Activated naive CD4-positive, alpha-beta T cell treated with Interleukin-2 at 50 U/mL for 16 hours (primary cell): ENCODE measurements at places on chromosomes 11 and 22.

DNA sequence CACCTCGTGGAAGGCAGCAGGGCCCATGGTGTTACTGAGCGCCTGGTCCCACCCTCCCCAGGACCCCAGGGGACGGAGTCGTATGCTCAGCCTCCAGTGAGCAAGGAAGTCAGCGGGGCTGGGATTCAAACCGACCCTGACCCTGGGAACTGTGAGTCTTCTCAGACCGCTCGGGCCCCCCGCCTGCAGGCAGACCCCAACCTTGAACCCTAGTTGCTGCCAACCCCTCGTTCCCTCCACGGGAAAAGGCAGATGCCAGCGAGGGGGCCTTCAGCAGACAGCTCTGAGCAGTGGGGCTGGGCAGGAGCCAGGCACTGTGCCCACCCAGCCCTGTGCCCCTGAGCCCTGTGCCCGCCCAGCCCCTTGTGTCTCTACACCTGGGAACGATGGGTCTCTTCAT, 6.4 kb downstream of the SLC16A8 start:
- no peak for DNase-seq

GRCh38 chr11:396948-397548, 3.0 kb downstream of the PKP3 start:
- peak; percentile 55 for DNase-seq

GRCh38 chr11:134052988-134053945, 15.6 kb upstream of the JAM3 start:
- DNase-seq: no peak

GRCh38 chr22:40030758-40031095, 36.0 kb downstream of the FAM83F start:
- DNase-seq: no peak

DNA sequence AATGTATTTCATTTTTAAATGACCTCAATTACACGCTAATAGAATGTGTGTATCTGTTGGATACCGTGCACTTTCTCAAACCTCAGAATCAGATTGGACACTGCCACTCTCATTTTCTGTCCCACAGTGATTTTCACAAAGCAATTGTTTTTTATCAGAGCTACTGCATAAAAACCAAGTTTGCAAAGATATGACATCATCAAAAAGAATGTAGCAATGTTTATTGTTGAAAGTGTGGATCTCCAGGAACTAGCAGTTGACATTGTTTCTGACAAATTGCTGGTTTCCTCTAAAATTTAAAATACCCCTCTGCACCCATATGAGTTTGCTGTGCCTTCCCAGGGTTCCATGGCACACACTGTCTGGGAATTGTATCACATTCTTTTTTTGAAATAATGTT, 362.7 kb upstream of the DDI1 start:
- no peak for DNase-seq

GRCh38 chr11:128734103-128734831, 40.4 kb downstream of the FLI1 start:
- DNase-seq: peak; percentile 25

DNA sequence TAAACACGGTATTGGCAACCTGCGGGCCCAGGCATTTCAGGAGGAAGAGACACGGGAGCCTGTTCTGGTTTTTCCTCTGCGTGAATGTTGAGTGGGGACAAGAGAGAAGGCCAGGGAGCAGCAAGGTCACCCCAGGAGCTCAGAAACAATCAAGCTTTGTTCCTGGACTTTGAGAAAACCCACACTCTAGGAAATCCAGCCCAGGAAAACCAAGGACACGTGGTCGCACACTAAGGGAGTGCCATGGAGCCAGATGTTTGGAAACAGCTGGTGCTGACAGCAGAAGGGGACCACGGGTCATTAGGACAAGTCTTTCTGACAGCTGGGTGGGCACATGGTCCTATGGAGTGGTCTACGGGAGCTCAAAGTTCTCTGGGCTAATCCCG, 44.1 kb downstream of the MYH9 start:
- DNase-seq: no peak

DNA sequence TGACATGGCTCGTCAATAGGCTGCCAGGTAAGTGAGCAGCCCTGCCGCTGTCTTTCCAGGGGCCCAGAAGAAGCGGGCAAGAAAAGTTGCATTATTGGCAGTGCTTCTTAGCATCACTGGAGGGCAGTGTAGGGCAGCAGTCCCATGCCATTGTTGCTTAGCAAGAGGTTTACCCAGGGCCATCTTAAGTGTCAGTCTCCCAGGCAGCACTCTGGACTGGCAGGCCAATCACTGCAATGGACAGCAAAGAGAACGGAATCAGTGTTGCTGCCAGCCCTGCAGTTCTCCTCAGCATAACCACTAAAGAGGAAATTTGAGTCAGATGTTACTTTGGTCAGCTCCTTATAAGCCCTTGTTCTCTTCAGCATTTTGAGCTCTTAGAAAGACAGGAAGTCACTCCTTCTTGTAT, 13.4 kb upstream of the GRK2 start:
- DNase-seq: no peak

GRCh38 chr11:100687054-100687629, at the start of gene ARHGAP42:
TSS of gene ARHGAP42 (plus strand) at chr11:100687288. CDS start at chr11:100687679, 391 bp downstream.
- no peak for DNase-seq

DNA sequence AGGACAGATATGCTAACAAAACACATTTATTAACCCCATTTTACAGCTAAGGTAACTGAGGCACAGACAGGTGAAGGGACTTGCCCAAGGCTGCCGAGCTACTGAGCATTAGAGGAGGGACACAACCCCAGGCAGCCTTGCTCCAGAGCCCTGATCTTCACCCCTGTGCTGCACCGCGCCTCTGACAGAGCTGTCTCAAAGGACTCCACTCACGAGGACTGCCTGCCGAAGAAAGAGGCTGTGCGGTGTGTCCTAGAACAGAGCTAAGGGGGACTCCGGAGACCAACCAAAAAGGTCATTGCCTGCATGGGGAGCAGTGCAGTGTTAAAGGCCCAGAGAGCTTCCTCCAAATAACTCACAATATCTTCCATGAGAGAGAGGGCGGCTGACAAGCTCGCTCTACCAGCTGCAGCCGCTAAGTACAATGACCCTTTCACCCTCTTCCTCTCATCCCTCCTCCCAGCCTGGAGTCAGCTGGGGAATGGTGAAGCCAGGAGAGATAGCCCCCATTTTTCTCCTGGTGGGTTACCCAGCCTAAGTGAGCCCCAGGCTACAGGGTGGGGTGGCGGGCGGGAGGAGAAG, 119.2 kb downstream of the DSCAML1 start:
- DNase-seq: no peak

DNA sequence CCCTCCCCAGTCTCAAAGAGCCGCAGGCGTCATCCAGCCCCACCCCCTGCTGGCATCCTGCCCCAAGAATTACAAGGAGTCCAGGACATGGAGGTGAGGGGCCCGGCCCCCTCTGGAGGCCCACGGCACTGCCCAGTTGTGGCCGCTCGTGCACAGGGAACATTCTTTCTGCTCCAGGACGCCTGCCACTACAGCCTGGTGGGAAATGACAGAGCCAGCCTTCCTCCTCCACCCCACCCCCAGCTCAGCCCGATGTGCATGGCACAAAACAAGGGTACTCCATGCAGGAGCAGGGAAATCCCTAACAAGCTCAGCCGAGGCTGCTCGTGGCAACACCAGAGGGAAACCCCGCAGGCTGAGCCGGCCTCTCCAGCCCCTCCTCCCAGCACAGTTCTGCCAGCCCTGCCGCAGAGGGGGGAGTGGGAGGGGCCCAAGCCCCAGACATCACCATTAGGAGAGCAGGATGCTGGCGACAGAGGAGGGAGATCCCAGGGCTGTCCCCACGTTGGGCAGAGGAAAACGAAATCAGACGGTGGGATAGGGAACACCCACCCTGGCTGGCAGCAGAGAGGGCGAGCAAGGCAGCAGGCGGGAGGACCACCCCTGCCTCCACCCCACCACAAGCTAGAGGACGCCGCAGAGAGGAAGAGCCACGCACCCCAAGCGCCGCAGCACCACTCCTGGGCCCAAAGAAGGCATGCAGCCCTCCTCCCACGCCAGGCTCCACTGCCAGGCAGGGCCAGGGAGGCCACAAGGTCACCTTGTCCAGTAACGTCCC, 10.0 kb downstream of the IGSF9B start:
- DNase-seq: no peak

- DNase-seq: no peak
These were observed 645.7 kb upstream of the TENM4 start for GRCh38 chr11:80086496-80087055.

- no peak for DNase-seq
These were observed 12.3 kb downstream of the ME3 start for GRCh38 chr11:86660088-86660487.

DNA sequence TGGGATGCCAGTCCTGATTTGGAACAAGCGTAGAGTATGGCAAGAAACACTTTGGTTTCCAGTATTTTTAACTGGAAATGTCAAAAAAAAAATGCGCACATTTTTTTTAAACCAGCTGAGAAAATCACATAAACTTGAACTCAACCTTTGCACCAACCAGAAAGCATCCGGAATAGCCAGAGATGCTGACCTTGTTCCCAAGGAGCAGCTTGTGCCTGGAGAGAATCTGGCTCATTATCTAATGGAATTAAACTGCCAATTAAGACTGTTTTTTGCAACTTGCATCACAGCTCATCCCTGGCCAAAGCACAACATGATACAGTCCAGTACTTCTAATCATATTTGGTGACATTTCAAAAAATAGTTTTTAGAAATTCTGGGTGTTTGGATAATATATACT, 8.4 kb upstream of the ETS1 start:
- DNase-seq: no peak

DNA sequence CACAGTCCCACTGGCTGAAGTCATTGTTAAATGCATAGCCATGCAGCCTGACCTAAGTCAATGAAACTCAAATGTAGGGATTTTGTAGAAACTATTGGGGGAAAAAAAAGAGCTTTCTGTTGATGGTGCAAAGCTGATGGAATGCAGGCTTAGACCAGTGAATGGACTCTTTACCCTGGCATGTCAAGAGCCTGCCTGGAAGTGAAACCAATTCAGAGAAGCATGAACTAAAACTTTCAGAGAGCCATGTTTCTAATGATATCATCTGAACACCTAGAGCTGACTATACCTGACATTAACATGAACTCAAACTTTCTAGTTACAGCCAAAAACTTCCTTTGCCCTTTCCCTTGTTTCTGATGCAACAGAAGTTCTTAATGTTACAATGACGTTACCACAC, 89.0 kb downstream of the APIP start:
- no peak for DNase-seq

GRCh38 chr22:29080106-29080975, 7.5 kb downstream of the KREMEN1 start:
- DNase-seq: no peak

DNA sequence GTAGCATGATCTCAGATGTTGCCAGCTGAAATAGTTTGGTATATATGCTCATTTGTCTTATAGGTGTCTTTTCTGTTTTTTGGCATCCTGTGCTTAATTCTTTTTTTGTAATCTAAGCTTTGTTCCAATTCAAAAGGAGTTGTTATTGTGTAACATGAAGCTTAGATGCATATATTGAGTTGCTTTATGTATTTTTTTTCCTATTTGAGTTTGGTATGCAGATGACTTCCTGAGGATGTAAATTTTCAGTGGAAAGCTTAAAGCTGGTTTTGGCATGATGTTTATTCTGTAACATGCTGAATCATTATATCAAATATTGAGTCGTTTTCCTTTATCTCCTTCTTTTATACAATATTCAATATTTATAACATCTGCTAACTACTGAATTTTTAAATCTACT, 69.4 kb downstream of the DDX10 start:
- no peak for DNase-seq

DNA sequence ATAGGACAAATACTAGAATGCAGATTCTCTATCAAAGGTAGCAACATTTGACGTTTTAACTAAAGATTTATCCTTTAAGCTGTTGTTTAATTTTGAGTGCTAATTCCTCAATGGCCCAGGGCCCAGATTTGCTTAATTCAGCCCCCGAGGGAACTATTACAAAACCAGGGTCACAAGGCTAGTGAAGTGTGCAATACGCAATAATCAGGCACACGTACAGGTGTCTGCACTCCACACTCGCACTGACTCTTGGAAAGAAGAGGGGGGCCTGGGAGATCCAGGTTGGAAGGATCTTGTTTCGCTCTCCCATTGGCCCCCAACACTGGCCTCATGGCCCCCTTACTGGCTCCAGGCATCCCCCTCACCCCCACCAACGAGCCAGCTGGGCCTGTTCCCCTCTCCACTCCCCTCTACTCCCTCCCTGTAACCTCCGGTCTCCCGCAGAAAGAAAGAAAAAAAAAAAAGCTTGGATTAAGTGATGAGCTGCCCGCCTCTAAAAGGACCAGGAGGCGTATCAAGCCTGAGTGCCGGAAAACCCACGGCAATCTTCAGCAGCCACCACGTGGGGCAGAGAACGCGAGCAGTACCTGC, 2.2 kb upstream of the KIRREL3 start:
- no peak for DNase-seq

- no peak for DNase-seq
These were observed 584 bp upstream of the GAL start for GRCh38 chr11:68683536-68684384.

- DNase-seq: no peak
These were observed 6.8 kb downstream of the ST14 start for GRCh38 chr11:130166457-130166784.

GRCh38 chr11:62547691-62548281, 1.2 kb upstream of the AHNAK start:
- no peak for DNase-seq

DNA sequence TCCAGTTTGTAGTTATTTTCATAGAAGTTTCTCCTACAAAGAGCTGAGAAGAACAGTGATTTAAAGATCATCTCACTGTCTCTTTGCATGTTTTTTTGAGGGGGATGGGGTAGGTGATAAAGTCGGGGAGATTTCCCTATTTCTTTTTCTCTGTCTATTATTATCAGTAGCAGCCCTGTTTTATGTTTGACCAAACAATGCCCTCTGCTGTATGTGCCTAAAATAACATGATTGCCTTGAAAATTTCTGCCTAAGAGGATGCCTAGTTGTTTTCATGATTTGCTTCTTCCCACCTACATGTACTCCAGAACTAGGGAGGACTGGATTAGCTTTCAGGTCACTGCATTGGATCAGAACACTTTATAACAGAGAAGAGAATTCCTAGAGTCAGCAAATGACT, 1330.2 kb downstream of the LRRC4C start:
- no peak for DNase-seq

GRCh38 chr11:5007561-5007960, 12.9 kb downstream of the OR51L1 start:
- DNase-seq: no peak

GRCh38 chr11:106879832-106880546, 138.3 kb downstream of the GUCY1A2 start:
- no peak for DNase-seq

DNA sequence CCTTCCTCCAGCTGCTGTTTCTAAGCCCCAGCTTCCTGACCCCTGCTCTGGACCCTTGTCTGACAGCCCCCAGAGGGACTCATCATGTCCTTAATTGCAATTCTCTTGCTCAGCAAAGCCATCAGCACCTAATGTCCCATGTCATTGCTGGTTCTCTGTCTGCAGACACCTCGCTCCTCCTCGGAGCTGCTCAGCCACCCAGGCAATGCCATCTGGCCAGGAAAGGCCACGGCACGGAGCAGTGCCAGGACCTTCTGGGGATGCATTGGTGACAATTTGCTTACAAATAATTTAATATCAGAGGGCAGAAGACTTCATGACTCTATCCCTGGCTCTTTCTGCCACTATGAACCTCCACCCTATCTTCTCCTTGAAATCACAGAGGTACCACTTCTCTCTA, 107.0 kb upstream of the THY1 start:
- no peak for DNase-seq

GRCh38 chr11:12914400-12914912, 94.7 kb upstream of the RASSF10 start:
- DNase-seq: no peak
